KBM-7 (cell line): ENCODE measurements at places on chromosomes 3 and 15.

GRCh38 chr3:146625186-146625775 is 20.1 kb upstream of the PLSCR5 start:
- DNase-seq: no peak

DNA sequence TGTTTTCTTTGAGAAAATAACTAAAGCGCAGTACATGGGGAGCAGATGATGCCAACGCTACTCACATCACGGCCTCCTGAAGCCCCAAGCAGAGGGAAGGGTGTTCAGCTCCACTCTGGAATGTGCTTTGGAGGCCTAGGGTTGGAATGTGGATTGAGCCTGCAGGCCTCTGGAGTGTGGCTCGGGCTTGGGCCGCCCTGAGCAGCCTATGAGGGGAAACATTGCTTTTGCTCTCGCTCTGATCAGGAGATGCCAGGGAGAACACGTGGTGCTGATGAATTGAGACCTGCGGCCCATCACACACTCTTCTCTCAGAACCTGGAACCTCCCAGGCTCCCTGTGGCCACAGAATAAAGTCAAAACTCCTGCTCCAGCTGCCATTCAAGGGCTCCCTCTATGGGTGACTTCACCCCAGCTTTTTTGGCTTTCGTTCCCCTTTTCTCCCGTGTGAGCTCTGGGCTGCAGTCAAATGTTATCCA is 23.3 kb downstream of the CCDC13 start:
- DNase-seq: peak; percentile 64

GRCh38 chr3:184337399-184337714 is at the start of gene FAM131A:
Gene FAM131A (plus strand): TSS chr3:184337600. CDS start chr3:184337631, 31 bp downstream.
- no peak for DNase-seq

DNA sequence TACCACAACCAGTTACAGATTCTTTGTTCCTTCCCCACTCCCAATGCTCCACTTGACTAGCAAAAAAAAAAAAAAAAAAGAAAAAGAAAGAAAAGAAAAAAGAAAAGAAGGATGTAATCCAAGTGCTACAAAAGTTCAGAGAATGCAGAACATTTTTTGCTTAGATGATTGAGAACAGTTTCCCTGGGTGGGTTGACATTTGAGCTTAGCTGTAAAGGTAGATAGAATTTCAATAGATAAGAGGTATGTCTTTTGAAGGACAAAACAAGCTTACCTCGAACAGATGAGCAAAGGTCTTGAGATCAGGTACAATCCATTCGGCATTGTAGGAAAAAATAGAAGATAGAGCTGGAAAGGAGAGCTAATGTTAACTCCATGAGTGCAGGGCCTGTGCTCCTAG is 344.6 kb upstream of the NECTIN3 start:
- DNase-seq: no peak

- no peak for DNase-seq
These were observed 573.3 kb upstream of the TBL1XR1 start for GRCh38 chr3:177770383-177771230.

DNA sequence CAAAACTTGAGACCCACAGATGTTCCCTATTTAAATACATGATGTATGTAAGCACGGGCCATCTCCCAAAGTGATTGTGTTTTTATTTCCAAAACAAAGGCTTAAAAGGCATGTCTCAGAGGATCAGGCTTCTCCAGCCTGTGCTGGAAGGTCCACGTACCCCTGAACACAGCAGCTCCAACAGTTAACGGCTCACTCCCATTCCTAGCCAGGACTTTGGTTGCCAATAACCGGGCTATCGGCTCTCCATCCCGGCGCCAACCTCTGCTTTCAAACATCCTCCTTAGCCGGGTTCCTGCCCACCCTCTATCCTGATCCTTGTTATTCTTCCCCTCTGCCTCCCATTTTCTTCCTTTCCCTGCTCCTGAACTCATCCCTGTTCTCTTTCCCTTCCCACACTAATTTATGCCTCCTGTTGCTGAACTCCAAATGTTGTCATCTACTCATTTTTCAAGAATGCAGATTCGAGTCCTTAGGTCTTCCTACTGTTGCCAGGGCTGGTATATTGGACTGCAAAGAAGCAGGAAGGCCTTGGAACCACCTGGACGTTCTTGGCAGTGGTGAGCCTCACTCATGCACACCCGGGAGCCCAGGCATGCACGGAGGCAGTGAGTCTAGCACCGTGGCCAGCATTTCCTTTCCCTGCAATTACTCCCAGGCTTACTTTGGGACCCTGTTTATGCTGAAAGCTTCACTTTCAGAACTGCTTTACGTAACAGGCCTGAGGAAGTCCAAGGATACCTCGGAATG is 128.4 kb upstream of the RAD18 start:
- DNase-seq: no peak

- no peak for DNase-seq
These were observed 261.3 kb downstream of the XXYLT1 start for GRCh38 chr3:195009616-195010015.
